ENCODE measurements at places on chromosomes 1 and 21. TPM values are rescaled to one million over a fixed set of nuclear protein-coding genes. Genes with fewer than 3 reads are reported as not detected.

KCNE2 gene
- not detected for total RNA-seq

ACTN2 gene
- total RNA-seq = 0.33 TPM

ARHGAP30 gene
- total RNA-seq = not detected

FLG2 gene
- total RNA-seq = not detected

DIPK1A gene
- total RNA-seq = 30.6 TPM

PAPPA2 gene
- not detected for total RNA-seq
